Activated T-cell treated with anti-CD3 and anti-CD28 coated beads for 1 hour (primary cell): ENCODE measurements at places on chromosomes 6 and 20.

DNA sequence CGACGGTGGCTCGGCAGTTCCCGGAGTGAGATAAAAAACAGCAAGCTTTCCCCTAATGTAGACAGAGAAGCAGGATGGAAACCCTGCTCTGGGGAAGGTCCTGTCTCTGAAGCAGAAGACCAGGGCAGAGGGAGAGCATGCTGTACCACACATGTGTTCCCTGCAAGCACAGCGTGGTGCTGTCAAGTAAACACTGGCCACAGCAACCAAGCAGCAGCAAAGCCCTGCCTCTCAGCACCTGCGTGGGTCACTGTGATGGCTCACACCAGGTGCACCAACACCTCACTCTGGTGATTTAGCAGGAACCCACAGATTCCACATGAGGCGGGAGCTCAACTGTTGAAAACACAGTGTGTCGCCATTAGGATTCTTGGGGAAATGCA is 65.2 kb upstream of the TXNDC5 start:
- no peak for DNase-seq

GRCh38 chr6:50966986-50967385 is 148.3 kb downstream of the TFAP2B start:
- no peak for DNase-seq

DNA sequence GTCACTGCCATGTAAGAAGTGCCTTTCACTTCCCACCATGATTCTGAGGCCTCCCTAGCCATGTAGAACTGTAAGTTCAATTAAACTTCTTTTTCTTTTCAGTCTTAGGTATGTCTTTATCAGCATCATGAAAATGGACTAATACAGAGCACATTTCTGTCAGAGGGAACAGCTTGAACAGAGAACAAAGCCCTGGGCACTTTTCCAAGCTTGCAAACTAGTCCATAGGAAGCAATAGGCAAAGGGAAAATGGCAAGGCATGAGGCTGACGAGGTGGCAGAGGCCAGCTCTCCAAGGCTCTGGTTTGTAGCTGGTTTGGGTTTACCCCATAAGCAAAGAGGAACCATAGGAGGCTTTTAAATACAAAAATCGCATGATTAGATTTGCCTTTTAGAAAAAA is 185.1 kb upstream of the HDDC2 start:
- no peak for DNase-seq

DNA sequence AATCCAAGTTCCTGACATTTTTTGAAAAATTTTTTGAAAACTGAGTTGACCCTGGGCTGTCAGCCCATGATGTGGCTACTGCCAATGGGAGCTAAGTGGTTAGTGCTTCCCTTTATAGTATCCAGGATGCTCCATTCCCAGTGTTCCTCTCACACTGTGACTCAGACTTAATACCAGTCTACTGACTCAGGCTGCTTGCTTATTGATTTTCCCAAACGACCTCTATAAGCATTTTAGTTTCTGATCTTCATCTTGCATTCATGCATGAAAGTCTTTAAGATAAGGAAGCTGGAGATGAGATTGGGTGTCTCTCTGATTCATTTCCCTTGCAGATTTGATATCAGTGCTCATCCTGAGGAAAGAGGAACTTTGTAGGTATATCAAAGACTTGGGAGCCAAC is 560.0 kb downstream of the TBC1D32 start:
- DNase-seq: no peak

- DNase-seq: no peak
Measured at GRCh38 chr6:83006270-83006905, 59.3 kb downstream of the UBE3D start.

GRCh38 chr6:122717350-122717749 is 62.2 kb upstream of the FABP7 start:
- DNase-seq: no peak

DNA sequence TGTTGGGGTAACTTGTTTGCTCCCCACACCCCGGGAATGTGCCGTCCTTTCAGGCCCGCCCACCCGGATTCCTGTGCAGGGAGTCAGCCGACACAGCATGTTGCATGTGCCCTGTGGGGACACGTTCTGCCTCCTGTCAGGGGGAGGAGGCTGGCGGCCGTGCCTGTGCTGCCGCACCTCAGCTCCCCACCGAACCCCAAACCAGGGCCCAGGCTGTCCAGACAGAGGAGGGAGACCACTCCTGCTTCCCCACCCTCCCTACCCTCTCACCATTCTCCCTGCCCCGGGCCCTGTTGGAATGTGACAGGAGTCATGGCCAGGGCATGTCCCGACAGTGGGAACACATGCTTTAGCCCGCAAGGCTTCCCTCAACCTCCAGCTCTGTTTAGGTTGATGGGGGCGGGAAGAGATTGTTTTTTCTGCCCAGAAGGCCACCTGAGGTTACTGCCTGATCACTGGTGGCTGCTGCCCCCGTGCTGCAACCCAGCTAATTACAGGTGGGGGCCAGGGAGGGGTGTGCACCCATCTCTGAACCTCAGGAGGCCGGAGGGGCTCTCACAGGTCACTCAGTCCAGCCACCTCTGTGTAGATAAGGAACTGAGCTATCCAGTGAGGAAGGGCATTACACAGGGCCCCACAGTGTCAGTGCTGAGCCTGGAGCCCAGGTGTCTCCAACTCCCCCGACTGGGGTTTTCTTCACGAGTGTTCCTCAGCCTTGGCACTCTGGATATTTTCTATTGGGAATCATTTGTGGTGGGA is 13.6 kb downstream of the LRRC73 start:
- no peak for DNase-seq

- DNase-seq: no peak
Measured at GRCh38 chr6:11972806-11973205, 39.3 kb upstream of the HIVEP1 start.

- no peak for DNase-seq
Measured at GRCh38 chr20:11159728-11160127, 485.9 kb upstream of the JAG1 start.

DNA sequence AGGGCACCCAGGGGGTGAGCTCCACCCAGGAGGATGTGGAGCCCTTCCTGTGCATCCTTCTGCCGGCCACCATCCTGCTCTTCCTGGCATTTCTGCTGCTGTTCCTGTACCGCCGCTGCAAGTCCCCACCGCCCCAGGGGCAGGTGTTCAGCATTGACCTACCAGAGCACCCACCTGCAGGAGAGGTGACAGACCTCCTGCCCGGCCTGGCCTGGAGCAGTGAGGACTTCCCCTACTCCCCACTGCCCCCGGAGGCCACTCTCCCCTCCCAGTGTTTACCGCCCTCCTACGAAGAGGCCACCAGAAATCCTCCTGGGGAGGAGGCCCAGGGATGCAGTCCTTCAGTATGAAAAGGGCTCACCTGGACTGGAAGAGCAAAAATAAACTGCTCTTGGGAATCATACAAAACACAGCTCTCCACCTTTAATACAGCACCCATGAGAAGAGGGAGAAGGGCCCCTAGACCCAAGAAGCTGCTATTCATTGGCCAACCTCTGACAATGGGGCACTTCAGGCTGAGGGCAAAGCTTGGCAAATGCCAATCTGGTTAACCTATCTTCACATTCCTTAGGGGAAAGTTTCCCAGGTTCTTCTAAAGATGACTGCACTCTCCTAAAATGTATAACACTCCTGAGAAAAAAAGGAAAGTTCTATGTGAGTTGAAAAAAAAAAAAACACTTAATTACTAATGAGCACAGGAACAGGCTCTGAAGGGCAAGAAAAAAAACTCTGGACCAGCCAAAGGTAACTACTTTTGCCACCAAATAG is 5.0 kb downstream of the SMIM28 start:
- DNase-seq: no peak

DNA sequence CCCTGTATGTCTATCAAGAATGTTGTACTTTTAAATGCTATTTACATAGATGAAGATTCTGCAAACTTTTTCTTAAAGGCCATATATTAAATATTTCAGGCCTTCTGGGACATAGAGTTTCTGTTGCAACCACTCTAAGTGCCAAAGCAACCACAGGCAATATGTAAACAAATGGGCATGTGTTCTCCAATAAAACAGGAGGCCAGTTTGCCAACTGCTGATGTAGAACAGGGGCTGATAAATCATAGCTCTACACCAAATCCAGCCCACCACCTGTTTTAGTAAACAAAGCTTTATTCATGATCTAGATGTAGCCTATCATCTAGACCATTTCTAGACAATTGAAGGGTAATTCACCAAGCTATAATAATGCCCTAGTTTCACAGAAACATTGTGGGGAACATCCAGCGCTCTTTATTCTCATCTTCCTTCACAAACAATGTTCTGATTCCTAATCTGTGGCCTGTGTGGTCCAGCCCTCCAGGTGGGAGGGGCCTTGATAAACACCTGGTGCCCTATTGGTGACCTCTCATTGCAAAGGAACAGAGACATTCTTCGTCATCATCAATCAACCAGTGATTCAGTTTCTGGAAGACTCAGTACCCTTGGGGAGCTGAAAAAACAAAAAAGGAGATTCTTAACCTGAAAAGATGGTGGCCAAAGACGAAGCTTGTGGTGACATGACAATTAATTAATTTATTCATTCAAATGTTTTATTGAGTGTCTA is 80.2 kb downstream of the PREP start:
- no peak for DNase-seq

- no peak for DNase-seq
Measured at GRCh38 chr6:156146891-156147290, 630.3 kb upstream of the ARID1B start.

DNA sequence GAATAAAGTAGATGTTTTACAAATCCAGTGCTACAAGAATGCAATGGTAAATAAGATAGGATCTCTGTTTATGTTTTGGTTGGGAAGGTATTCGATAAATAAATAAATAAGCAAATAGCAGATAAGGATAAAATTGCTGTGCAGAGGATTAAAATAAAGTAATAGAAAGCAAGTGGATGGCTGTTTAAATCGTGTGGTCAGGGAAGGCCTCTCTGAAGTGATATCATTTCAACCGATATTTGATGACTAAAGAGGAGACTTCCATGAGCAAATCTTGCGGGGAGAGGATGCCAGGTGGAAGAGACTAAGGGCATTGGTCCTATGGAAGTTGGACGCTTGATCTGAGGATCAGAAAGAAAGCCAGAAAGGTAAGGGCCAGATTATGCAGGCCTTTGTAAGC is 92.0 kb upstream of the CCN2 start:
- DNase-seq: no peak

- DNase-seq: no peak
Measured at GRCh38 chr6:46057792-46058191, 42.1 kb upstream of the CLIC5 start.

- DNase-seq: no peak
Measured at GRCh38 chr6:150451807-150452427, 83.1 kb downstream of the IYD start.

- DNase-seq: no peak
Measured at GRCh38 chr6:85592033-85592432, 1.6 kb downstream of the SNX14 start.

GRCh38 chr20:23128461-23129125 is 42.5 kb upstream of the CD93 start:
- no peak for DNase-seq

DNA sequence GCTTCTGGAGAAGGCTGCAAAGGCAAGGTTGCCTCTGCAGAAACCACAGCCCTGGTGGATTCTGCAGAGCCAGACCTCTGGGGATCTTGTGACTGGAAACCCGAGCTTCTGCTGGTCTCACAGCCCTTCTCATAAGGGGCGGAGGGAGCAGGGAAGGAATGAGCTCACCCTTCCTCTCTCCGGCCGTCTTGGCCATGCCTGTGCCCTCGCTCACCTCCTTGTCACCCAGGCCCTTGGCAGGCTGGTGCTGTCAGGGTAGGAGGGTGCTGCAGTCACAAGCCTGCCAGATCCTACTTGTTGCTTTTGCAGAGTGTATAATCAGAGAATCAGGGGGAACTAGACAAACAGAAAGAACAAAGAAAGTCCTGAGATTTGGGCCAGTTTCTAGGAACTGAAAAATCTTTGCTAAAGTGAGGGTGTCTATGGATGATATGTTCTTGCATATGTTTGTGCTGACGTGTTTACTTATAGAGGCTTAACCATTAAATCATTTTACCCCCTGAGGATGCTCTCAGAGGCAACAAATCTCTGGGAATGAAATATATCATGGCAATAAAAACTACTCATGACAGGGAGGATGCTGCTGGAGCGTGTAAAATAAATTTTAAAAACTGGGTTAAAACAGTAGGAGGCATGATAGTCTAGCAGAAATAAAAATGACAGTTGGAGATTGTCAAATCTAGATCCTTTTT is 244.9 kb upstream of the SOX4 start:
- DNase-seq: no peak

- DNase-seq: no peak
Measured at GRCh38 chr20:10423735-10424134, 10.3 kb downstream of the MKKS start.

GRCh38 chr6:9999796-10000195 is 415.1 kb downstream of the TFAP2A start:
- no peak for DNase-seq

- no peak for DNase-seq
Measured at GRCh38 chr6:30206152-30206551, 7.1 kb downstream of the TRIM26 start.

DNA sequence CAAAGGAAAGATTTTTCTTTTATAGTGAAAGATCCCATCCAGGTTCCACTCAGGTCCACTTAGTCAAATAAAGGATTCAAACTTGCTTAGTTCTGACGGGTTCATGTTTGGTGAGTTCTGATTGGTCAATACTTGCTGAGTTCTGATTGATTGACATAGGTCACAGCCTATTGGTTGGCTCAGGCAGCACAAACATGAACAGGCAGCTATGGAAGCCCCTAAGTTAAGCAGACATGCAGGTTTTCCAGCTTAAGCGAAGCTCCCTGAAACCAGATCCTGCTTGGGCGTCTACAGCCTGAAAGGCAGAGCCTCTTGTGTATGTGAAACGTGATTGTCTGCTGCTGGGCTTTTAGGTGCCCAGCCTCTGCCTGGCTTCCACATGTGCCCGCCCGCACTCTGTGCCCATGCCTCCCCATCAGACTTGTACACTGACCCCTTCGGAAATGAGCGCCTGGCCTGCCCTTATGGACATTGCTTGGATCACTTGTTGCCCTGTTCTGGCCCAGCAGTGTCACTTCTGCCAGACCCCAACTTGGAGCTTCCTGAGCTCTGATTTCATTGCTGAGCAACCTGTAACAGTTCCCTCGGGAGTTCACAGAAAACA is 45.4 kb upstream of the ECI2 start:
- DNase-seq: no peak

DNA sequence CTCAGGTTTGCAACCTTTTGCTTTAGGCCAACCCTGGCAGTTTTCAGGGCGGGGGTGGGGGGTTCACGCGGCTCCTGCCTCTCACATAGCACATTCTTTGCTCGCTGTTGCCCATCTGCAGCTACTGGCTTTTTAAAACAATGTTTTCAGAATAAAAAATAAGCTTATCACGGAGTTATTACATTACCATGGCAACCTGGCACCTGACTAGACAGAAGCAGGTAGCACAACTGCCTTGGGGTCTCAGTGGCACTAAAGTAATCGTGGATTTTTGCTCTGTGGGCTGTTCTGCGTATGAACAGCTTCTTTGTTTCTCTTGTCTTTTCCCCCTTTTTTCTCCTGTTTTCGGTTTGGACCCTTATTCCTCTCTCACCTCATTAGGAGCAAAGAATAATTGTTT is 9.1 kb upstream of the MANBAL start:
- no peak for DNase-seq

DNA sequence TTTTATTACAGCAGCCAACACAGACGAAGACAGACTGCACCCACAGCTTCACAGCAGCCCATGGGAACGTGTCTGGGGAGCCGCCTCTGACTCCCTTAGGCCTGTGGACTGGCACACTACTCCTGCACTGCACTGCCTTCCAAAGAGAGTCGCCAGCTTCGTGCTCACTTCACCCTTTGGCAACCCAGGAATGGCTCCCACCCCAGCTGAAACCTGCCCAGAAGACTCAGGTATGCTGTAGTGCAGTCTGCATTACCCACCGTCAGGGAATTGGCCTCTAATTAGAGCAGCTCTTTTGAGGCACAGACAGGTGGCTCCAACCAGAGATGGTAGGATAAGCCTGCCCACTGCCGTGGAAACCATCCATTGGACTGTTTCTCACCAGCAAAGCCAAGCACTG is 39.9 kb upstream of the FRMD1 start:
- no peak for DNase-seq
